ENCODE measurements at places on chromosomes 3 and 15. TPM values are rescaled to one million over a fixed set of nuclear protein-coding genes. Genes with fewer than 3 reads are reported as not detected.

The DPPA2 gene
- total RNA-seq: not detected

DNA sequence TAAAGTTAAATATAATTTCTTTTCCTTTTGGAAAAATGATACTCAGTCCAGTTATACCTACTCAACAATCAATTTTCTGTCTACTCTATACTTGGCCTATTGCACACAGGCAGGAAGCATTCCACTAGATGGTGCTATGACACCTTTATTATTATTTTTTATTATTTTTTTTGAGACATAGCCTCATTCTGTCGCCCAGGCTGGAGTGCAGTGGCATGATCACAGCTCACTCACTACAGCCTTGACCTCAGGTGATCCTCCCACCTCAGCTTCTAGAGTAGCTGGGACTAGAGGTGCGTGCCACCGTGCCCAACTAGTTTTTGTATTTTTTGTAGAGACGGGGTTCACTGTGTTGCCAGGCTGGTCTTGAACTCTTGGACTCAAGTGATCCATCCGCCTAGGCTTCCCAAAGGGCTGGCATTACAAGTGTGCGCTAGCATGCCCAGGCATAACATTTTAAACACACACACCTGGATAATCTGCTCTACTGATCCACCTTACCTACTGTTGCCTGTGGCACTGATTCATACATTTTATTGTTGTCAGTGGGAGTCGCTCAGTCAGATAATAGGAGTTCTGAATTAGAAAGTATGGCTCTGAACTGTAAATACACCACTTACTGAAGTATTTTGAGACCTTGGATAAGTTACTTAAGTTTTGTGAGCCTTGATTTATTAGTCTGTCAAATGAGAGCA lies 56.2 kb downstream of the EIF3J start:
- peak; percentile 14 for DNase-seq

DNA sequence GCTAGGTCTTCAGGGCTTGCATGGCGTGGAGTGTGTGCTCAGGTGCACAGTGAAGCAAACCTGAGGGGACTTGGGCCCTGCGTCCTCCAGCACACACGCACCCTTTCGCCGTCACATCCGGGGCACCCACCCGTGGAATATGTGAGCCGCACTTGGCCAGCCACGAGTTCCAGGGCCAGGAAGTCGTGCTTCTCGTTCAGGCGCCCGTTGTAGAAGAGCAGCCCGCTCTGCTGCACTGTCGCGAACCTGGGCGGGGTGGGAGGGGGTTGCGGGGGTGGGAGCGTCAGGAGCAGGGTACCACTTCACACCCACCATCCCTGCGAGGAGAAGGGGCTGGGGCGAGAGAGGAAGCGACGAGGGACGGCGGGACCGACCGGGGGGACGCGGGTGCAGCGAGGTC lies 7.1 kb downstream of the CELSR3 start:
- DNase-seq: no peak

DNA sequence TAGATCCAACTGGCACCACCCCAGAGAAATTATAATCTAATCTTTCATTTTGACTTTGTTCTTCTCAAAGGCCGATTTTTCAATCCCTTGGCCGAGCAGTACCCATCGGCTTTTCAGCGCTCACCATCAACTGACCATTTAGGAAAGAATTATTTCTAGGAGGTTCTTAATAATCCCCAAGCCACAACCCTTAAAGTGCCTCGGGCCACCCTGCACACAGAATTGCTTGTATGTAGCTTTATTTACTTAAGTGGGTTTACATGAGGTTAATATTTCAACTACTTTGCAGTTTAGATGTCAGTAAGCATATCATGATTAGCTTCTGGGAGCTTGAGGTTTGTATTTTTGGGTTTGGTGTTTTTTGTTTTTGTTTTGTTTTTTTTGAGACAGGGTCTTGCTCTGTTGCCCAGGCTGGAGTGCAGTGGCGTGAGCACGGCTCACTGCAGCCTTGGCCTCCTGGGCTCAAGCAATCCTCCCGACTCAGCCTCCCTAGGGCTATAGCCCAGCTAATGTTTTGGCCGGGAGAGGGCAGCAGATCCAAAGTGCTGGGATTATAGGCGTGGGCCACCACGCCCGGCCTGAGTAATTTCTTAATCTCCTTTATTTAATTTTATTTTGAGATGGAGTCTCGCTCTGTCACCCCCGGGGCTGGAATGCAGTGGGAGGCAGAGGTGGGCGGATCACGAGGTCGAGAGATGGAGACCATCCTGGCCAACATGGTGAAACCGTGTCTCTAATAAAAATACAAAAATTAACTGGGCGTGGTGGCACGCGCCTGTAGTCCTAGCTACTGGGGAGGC lies 801 bp upstream of the CDAN1 start:
- peak; percentile 41 for DNase-seq

GRCh38 chr3:120828796-120829195 lies 79.2 kb upstream of the STXBP5L start:
- no peak for DNase-seq

The FANCD2OS gene
- not detected for total RNA-seq

The CADM2 gene
- under 0.01 TPM for total RNA-seq

The ANKRD34C gene
- not detected for total RNA-seq

The HIGD2B gene
- 0.15 TPM for total RNA-seq

DNA sequence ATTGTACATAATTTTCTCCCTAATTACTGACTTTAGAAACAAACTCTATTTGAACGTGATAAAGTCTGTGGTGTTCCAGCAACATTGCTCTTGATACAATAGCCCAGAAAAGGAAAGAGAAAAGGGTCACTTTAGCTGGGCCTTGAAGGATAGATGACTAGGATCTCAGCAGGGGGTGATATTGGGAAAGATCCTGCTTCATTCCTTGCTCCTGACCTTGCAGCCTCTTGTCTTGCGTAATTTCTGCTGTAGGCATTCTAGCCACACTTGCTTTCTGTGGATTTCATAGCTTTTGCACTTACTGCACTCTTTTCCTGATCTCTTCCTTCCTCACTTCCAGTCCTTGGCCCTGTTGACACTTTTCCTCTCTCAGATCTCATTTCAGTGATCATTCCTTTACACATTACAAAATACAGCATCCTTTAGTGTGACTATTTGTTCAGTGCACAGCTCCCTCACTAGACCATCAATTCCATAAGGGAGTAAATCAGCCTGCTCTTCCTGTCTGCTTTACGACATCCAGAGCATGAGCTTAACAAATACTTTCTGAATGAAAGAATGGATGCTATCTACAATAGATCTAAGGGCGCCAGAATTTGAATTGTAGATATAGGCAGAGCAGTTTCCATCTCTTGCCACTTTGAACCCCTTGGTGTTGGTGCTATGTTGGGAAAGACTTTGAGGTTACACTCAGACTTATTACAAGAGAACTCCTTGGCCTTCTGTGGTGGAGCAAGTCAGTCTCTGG lies 559.6 kb upstream of the MDFIC2 start:
- peak; percentile 97 for DNase-seq

DNA sequence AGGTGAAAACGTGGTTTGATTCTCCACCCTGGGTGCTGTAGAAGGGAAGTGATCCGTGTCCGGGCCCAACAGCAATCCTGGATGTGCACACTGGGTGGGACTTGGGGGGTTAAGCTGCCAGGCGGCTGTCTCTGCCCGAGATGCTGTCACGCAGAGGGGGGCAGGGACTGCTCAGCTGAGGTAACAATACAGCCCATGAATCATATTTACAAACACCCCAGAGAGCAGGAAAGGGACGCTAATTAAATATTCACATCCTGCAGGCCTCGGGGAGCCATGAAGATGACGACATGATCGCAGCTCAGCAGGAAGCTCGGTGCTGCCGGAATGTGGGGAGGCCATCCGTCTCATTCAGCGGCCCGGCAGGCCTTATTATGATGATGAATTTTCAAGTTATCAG lies 17.9 kb upstream of the CRABP1 start:
- no peak for DNase-seq

- no peak for DNase-seq
These were observed 36.8 kb upstream of the SCAANT1 start for GRCh38 chr3:63949005-63949404.

GRCh38 chr3:134387293-134387692 lies 13.0 kb upstream of the AMOTL2 start:
- no peak for DNase-seq

- no peak for DNase-seq
These were observed 248.3 kb downstream of the ADAMTS17 start for GRCh38 chr15:100093211-100094126.

The GOLGA8B gene
- total RNA-seq: 8.3 TPM

- peak; percentile 21 for DNase-seq
These were observed 609 bp upstream of the TBC1D23 start for GRCh38 chr3:100260081-100260684.

DNA sequence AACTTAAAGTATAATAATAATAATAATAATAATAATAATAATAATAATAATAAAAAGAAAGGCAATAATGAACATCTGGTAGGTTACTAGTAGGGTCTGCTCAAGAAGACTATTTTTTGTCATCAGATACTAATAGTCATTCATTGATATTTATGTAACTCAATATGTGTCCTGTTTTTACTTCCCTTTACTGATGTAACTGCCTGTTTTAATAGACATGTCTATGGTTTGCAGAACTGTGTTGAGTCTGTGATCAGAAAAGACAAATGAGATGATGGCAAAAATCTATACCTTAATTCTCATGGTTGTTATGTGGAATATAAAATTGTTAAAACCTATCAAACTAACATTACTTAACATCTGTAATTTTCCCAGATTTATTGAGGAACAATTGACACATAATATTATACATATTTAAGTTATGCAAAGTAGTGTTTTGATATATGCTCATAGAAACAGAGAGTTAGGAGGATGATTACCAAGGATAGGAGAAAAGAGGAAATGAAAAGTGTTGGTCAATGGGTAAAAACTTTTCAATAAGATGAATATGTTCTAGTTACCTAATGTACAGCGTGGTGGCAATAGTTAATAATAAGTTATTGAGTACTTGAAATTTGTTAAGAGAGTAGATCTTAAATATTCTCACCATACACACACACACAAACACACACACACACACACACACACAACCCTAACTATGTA lies 699.4 kb downstream of the ZPLD1 start:
- DNase-seq: no peak

DNA sequence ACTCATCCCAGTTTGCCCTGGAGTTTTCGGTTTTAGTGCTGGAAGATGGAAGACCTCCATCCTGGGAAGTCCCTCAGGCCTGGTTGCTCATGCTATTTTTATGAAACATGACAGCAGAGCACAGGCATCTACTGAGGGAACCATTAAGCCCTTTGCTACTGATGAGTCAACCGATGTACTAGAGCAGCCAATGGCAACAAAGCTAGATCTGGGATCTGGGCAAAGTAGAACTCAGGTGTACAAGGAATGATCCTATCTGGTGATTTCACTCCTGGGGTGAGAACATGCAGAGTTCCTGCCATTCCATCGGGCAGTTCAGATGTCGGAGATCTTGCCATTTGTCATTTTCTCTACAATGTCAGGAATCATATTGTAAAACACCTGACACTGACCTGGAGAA lies 166.2 kb upstream of the NSMCE3 start:
- peak; percentile 20 for DNase-seq

DNA sequence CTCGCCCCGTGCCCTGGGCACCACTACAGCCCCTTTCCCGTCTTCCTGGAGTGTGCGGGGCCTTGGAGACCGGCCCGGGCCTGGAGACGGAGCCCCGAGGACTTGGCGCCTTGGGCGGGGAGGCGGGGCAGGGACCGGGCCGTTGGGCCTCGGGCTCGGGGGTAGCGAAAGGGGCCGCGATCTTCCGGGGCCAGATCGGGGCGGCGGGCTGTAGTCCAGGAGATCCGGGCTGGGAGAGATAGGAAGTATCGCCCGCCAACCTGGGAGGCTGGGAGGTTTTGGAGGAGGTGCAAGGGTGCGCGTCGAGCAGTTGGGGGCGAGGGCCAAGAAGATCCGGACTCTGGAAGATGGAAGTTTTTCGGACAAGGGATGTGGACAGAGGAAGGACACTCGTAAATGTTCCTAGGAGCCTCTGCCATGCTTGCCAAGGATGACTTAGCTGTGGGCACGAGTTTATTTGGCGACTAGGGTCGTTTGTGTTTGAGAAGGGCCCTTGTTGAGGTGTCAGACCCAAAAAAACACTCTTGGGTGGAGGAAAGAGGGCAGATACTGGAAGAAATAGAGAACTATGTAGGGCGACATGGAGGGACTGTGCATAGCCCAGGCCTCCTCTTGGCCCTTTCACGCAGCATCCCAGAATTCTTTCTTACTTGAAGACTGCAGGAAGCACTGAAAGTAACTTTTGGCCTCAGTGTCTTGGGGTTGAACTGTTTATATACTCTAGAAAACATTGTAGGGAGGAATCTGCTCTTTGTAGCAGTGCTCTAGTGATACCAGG lies 712 bp downstream of the RTF1 start:
- DNase-seq: peak; percentile 13

The C2CD4B gene
- 0.70 TPM for total RNA-seq

The SOX14 gene
- total RNA-seq: not detected

The ERICH6 gene
- not detected for total RNA-seq

Data from renal cortical epithelial cell (primary cell).